Stimulated activated CD4-positive, alpha-beta T cell treated with anti-CD3 and anti-CD28 coated beads, Interleukin-1b, Interleukin-23, amount 100 ng/mL, for 1 hour (primary cell): ENCODE measurements at places on chromosomes 5 and 9.

DNA sequence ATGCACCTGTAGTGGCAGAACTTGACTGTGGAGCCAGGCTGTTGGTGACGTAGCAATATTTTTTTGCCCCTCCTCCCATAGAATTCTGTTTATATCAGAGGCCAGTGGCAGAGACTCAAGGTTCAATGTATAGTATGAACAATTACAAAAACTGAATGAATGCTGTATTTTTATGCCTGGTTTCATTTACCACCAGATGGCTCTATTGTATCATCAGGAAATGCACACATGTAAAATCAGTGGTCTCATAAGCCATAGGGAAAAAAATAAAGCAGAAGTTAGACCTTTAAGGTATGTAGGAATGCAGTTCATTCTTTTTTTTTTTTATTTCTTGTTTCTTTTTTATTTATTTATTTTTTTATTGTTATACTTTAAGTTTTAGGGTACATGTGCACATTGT, 43.6 kb downstream of the CCDC192 start:
- no peak for DNase-seq

- DNase-seq, result no peak
Observed at GRCh38 chr5:179051784-179052183, 8.4 kb upstream of the ZNF354C start.

- DNase-seq, result no peak
Observed at GRCh38 chr5:147216552-147217154, 18.2 kb upstream of the STK32A start.

DNA sequence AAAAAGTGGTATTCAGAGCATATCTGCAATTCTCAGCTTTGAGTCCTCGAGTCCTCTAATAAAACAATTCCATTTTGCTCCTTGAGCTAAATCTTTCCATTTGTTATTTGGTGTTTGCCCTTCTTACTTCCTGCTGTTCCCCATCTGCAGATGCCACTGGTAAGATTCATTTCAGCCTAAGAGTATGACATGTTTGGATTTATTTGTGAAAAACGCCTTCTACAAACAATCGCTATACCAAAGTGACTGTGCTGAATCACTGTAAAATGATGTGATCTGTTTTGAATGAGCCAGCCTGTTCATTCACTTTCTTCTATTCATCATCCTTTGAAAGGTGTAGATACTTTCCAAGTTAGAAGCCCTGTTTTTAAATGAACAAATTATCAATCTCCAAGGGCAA, 27.7 kb downstream of the KCTD16 start:
- no peak for DNase-seq
